Inflammatory macrophage treated with lipopolysaccharide for 4 hours (primary cell): ENCODE measurements at places on chromosomes 5 and 9.

- DNase-seq: no peak
Observed at GRCh38 chr5:176836811-176837706, 26.7 kb downstream of the UNC5A start.

DNA sequence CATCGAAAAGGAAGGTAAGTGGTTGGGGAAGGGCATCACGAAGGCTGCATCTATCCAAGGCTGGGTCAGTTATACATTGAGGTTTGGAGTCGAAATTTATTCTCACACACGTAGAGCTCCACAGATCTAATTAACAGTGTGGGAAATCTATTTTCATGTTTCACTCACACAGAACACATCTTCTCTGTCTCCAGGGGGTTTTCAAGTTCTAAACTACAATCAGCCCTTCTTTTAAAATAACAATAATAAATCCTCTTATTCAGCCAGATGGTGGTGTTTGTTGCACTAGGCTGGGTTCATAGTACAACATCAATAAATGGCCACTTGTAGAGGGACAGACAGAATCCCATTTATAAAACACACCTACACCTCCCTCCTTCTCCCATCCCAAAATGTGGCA is 174.5 kb upstream of the KLF9 start:
- no peak for DNase-seq

DNA sequence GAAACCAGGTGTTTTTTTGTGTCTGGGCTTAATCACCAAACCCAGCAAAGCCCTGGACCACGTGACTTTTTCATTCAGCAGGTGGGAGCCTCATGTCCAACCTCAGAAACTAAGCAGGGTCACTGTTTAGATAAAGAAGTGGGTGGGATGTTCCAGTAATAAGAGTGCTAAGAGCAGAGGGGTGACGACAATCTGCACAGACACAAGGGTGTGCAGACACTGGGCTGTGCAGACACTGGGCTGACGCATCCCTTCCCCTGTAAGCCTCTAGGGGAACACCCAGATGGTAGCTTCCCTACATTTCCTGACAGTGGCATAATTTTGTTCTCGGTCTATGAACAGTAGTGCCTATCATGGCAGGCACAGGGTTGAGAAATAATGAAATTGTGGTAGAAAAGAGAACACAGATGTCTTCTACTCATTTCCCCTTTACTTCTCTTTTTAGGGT is 85.1 kb downstream of the SAXO1 start:
- peak; percentile 86 for DNase-seq

DNA sequence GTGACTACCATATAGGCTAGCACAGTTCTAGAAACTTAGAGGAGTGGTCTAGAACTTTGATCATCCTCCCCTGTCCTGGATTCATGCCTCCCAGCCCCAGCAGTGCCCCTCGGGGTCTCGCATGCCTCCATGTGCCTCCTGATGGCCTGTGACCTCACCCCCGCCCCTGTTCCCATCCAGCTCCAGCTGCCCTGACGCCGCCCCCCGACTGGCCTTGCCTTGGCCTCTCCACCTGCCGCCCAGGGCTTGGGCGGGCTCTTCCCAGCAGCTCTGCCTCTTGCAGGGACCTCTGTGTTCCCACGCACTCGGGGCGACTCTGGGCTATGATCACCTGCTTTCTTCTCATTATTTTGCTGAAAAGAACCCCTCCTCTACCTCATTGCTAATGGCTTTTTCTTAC is 115.4 kb upstream of the PHYKPL start:
- DNase-seq: no peak

- no peak for DNase-seq
Observed at GRCh38 chr9:110668570-110669167, at the start of gene MUSK. TSS of gene MUSK (plus strand) at chr9:110668791. CDS start at chr9:110668905, 114 bp downstream.

GRCh38 chr9:68457803-68458202 is 82.9 kb downstream of the TMEM252 start:
- DNase-seq: no peak

- no peak for DNase-seq
Observed at GRCh38 chr9:109013679-109014607, 644 bp upstream of the CTNNAL1 start.

- no peak for DNase-seq
Observed at GRCh38 chr5:171268700-171269620, 40.1 kb upstream of the TLX3 start.

DNA sequence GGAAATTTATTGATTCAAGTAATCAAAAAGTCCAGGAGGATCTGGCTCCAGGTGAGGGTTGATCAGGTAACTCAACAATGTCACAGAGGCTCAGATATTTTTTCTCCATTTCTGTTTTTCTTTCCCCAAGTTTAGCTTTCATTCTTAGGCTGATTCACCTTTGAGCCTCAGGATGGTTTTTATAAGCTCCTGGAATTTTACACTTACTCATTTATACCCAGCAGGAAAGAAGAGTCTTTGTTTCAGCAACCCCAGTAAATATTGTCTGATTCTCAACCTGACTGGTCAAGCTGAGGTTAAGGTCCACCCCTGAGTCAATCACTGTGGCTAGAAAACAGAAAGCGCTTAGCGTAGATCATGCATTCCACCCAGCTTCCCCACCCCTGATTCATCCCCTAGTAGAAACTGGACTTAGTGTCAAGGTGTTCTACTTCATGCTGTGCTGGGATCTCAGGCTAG is 500.6 kb downstream of the KIF4B start:
- DNase-seq: no peak

DNA sequence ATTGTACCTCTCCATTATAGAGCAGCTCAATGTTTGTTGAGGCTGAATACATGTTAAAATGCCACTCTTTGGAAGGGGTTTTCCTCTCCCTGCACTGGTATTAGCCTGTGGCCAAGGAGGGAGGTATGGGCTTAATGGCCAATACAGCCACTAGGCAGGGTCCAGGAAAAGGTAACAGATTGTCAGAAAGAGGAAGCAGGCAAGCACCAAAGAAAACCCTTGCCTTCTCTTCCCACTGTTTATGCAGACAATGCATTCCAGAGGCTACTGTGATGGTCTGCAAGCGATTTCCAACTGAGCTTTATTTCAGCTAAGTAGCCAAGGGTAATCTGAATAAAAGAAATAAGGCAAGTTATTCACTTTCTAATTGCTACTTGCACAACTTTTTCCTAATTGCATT is 95.3 kb upstream of the SLC27A6 start:
- no peak for DNase-seq

DNA sequence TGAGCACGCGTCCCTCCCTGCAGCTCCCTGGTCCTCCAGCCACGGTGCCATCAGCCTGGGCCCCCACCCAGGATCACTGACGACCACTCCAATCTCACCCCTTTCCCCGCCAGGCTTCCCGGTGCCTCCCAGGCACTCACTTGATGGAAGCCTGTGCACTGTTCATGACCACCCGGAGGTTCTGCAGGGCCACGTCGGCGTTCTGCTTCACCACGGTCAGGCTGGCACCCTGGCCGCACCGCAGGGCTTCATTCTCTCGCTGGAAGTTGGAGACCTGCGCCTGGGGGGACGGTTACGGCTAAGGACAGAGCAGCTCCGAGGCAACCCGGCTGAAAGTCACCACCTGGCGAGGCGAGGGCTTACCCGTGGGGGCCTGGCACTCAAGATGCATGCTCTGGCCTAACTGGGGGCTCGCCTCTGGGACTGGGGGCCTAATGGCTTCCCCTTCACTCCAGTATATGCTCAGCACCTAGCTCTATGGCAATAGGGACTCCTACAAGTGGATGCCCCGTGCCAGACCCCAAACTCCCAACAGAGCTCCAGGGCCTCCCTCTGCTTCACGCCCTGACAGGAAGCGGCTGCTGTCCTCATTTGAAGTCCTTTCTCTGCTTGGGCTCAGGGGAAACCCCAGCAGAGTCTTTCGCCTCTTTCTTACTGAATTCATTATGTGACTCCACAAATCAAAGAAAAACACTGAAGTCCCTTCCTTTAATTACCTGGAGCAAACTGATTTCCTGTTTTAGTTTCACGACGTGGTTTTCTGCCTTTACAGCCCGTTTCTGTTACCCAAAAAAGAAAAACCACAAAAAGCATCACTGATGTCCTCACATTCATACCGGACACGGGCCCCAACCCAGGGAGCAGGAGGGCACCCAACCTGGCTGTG is 4.2 kb upstream of the SNAPC4 start:
- DNase-seq: no peak

GRCh38 chr5:60541980-60542379 is 158.0 kb downstream of the DEPDC1B start:
- DNase-seq: peak; percentile 93

GRCh38 chr9:121326130-121326838 is 43.8 kb downstream of the STOM start:
- DNase-seq: no peak

GRCh38 chr5:156383510-156384265 is 56.7 kb downstream of the SGCD start:
- DNase-seq: no peak

- DNase-seq: no peak
Observed at GRCh38 chr5:3385991-3386519, 209.6 kb upstream of the IRX1 start.

DNA sequence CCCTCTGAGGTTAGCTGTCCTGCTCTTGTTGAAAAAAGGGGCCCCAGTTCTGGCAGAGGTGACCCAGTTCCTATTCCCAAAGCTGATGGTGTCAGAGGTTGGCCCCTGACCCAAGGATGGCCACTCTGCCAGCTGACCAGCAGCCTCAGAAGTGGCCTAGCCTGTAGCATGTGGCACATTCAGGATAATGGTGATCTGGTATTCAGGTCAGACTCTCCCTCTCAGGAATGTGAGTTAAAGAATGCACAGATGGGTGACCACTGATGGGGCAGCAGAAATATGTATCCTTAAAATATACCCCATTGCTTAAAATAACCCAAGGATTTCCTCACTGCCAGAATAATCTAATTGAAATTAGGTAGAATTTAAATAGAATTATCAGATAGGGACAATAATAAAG is 369.2 kb downstream of the SEMA5A start:
- DNase-seq: no peak

- no peak for DNase-seq
Observed at GRCh38 chr9:36762958-36763357, 190.3 kb downstream of the MELK start.

- DNase-seq: no peak
Observed at GRCh38 chr5:978693-979092, 29.9 kb upstream of the NKD2 start.

GRCh38 chr9:95644377-95644776 is 127.6 kb upstream of the PTCH1 start:
- DNase-seq: no peak

DNA sequence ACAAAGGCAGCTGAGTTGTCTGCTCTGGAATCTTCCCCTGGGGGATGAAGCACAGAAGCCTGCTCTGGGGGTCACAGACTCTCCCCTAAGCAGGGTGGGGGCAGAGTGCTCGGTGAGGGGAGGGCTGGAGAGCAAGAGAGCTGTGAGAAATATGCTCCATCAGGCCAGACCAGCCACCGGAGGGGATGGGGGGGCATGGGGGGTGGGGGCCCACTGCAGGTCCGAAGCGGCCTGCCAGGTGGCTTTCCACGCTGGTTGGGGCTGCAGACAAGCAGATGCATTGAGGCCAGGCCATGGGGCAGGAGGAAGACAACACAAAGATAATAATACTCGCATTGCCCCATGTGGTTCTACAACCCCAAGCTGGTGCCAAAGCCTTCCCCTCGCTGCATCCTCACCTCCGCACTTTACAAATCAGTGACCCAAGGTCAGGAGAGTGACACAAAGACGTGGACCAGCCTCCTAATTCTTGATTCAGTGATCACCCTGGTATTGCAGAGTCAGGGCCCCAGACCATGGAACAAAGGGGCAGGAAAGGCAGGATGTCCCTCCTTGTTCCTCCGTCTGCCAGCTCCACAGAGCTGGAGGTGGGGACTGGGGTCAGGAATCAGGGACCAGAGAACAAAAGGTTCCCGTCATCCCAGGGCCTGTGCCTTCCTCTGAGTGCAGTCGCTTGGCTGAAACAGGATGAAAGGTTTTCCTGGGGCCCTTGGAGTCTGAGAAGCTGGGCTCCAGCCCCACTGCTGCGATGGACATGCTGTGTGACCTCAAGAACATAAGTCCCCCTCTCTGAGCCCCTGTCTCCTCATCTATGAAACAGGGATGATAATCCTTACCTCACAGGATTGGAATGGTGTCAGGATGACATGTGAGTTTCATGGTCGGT is 37.2 kb upstream of the GABRP start:
- no peak for DNase-seq

DNA sequence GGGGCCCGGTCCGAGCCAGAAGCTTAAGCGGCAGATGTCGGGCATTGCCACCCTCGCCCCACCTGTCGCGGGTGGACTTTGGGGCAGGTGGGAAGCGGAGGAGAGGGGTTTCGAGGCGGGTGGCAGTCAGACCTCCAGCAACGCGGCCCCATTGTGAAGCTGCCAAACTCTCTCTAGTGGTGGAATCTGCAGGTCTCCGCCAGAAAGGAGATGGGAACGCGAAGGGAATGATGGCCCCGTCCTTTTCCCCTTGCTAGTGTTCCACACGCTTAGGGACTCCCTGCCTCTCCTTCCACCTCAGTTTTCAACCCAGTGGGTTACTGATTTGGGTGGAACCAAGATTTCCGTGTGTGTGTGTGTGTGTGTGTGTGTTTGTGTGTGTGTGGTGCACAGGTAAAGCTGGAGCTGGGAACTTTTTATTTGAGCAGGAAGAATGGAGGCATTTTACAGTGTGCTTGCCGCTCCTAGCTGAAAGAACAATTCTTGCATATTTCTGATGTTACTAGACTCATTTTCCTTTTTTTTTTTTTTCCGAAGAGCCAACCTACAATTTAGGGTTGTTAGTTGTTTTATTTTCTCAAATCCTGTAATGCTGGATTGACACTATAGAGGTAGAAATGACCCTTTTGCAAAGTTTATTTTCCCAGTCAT is 1.3 kb downstream of the MACIR start:
- DNase-seq: no peak

GRCh38 chr5:154479160-154479943 is 1.3 kb upstream of the HAND1 start:
- no peak for DNase-seq

GRCh38 chr9:13445103-13445500 is 165.6 kb upstream of the MPDZ start:
- DNase-seq: no peak

DNA sequence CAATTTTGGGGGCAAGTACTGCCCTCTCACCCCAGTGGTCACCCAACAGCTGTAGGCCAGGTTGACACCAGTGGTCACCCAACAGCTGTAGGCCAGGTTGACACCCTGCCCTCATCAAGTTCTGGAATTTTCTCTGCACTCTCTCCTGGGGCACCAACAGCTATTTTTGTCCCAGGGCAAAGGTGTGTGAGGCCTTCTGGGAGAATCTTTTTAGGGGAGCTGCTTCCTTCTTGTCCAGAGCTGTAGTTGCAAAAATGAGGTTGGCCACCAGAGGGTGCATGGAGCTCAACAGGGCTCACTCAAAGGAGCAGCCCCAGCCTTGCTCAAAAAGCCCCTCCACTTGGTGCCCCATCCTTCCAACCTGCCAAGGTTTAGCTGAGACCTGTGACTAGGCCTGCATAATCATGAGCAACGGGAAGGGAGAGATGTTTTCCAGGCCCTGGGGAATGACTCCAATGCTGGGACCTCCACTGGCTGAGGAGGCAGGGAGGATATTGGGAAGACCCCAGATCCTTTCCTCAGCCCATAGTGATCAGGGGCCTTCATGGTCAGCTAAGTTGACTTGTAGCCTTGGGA is 10.6 kb upstream of the P4HA2 start:
- DNase-seq: peak; percentile 68

GRCh38 chr5:174520420-174521396 is 203.7 kb upstream of the MSX2 start:
- no peak for DNase-seq
